ENCODE measurements at places on chromosomes 1 and 21.

DNA sequence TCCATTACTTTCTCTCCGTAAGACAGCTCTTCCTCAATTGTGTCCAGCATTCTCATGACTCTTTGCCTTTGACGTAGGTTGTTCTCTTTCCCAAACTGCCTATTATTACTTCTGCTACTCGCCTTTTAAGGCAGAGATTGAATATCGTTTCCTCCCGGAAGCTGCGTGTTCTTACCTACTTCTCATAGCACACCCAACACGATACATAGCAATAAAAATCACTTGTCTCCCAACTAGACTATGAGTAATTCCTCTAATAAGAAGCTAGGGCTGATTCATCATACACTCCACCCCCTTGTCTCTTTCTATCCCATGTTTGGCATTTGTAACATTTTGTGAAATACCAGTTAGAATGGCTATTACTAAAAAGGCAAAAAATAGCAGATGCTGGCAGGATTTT is 55.8 kb upstream of the SGIP1 start:
- no peaks in the 10 kb centered on the region for H3K4me1 ChIP-seq
- H3K4me3 ChIP-seq = no peak overlapping the region
- H3K27me3 ChIP-seq = no peaks in the 10 kb centered on the region
- H3K27ac ChIP-seq = no peak overlapping the region
- H3K36me3 ChIP-seq = no peaks in the 10 kb centered on the region
- no peak for DNase-seq

DNA sequence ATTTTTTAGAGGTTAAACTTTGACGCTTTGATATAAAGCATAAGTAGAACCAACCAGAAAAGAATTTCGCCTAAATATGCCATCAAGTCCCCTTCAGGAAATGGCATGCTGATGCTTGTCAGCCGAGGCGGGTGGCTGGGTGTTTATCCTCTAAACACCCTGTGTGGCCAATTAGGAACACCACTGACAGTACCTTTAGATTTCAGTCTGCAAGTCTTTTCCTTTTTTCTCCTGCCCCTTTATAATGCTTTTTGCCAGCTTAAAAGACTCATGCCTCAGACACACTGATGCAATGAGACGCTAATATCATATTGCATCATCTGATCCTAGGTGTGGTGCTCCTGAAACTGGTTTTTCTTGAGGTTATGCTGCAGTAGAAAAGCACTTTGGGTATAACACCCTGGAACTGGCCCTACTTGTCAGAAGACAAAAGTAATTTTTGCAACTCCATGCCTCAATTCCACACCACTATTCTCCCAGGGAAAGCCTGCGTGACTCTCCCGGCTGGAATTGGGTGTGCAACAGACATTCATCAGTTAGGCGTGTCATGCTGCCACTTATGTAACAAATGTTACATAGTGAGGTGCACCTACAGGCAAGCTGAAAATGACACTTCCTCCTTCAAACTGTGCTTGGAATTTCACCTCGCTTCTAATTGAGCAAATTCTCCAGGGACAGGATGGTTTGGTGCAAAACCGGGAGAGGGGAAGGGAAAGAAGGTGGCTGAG is 2.0 kb upstream of the RCC2 start:
- H3K36me3 ChIP-seq = no peaks in the 10 kb centered on the region
- H3K4me1 ChIP-seq = peaks cover 47% of the 10 kb centered on the region
- peak overlapping the region; percentile 75 for H3K27ac ChIP-seq
- H3K4me3 ChIP-seq = peak overlapping the region; percentile 84
- no peak for DNase-seq

DNA sequence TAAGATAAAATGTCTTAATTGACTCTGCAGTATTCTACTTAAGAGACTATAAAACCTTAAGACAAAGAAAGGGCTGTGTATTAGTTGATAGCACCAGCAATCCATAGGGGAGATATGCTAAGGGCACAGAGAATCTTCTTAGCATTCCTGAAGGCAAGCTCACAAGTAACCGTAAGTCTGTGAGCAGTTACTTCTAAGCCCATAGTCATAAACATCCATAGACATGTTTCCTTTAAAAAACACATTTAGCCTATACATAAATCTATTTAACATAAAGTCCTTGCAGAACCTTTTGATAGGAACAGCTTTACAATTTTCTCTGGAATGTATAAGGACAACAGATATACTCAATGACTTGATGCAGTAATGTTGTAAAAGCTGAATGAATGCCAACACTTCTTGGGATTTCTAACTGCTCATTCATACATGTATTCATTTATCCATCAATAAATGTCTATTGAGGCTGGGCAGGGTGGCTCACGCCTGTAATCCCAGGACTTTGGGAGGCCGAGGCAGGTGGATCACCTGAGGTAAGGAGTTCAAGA is 6.3 kb upstream of the ERRFI1 start:
- H3K4me1 ChIP-seq = peaks cover 9% of the 10 kb centered on the region
- no peak overlapping the region for H3K4me3 ChIP-seq
- H3K36me3 ChIP-seq = no peaks in the 10 kb centered on the region
- DNase-seq = no peak

- DNase-seq = no peak
- peaks cover 35% of the 10 kb centered on the region for H3K4me1 ChIP-seq
- no peaks in the 10 kb centered on the region for H3K27me3 ChIP-seq
- H3K36me3 ChIP-seq = no peaks in the 10 kb centered on the region
Measured at GRCh38 chr1:115714572-115715141, 53.9 kb downstream of the CASQ2 start.

- peak overlapping the region; percentile 56 for H3K4me3 ChIP-seq
- no peak for DNase-seq
- no peak overlapping the region for H3K27ac ChIP-seq
- peaks cover 51% of the 10 kb centered on the region for H3K27me3 ChIP-seq
Measured at GRCh38 chr1:211132721-211133392, 1.1 kb downstream of the KCNH1 start.

GRCh38 chr21:42553435-42553834 is 39.8 kb downstream of the SLC37A1 start:
- H3K27me3 ChIP-seq = no peaks in the 10 kb centered on the region
- H3K4me1 ChIP-seq = peaks cover 3% of the 10 kb centered on the region
- no peak overlapping the region for H3K4me3 ChIP-seq
- H3K36me3 ChIP-seq = peaks cover 29% of the 10 kb centered on the region

GRCh38 chr1:246597340-246597739 is 31.1 kb downstream of the CNST start:
- peaks cover under 1% of the 10 kb centered on the region for H3K36me3 ChIP-seq
- no peak for DNase-seq
- H3K27me3 ChIP-seq = no peaks in the 10 kb centered on the region
- H3K4me1 ChIP-seq = peaks cover 51% of the 10 kb centered on the region
- no peak overlapping the region for H3K4me3 ChIP-seq

DNA sequence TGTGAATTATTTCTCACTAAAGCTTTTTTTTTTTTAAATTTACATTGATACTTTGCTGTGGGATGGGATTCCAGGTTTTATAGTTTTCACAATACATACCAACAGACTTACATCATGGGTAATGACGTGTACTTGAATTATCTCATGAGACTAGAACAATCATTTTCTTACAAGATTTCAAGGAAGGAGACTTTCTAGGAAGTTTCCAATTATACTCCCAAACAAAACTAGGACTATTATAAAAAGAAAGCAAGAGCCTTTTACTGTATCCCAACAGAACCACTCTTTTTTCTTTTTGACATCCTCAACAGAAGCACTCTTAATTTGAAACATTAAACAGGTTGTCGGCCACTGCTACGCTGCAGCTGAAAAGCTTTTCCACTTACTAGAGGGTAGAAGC is 48.7 kb downstream of the TESK2 start:
- H3K36me3 ChIP-seq = no peaks in the 10 kb centered on the region
- no peaks in the 10 kb centered on the region for H3K27me3 ChIP-seq
- peaks cover 7% of the 10 kb centered on the region for H3K4me1 ChIP-seq
- DNase-seq = no peak
- no peak overlapping the region for H3K4me3 ChIP-seq

- H3K36me3 ChIP-seq = no peaks in the 10 kb centered on the region
- no peak for DNase-seq
- H3K4me3 ChIP-seq = no peak overlapping the region
- H3K27me3 ChIP-seq = no peaks in the 10 kb centered on the region
- peaks cover 37% of the 10 kb centered on the region for H3K4me1 ChIP-seq
Measured at GRCh38 chr21:33949516-33950430, 34.2 kb upstream of the ATP5PO start.
